ENCODE measurements at places on chromosomes 11 and 22. TPM values are rescaled to one million over a fixed set of nuclear protein-coding genes. Genes with fewer than 3 reads are reported as not detected.

DNA sequence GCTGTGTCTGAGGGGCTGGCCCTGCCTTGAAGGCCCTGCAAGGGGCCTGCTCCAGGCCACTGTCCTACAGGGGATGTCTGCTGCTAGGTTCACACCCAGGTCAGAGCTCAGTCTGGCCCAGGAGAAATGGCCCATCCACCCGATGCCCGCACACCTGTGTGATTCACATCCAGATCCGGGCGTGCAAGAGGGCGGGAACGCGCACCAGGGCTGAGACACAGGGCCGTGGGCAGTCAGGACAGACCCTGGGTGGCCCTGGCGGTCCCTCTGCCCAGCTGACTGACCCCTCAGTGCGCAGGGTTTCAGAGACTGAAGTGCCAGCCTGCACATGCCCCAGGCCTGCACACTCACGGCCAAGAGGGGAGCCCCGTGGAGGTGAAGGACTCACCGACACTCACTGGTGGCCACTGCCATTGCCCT lies 7.4 kb downstream of the TOLLIP start:
- H3K27ac ChIP-seq = no peak overlapping the region
- DNase-seq = no peak
- H3K4me3 ChIP-seq = no peak overlapping the region
- H3K36me3 ChIP-seq = no peaks in the 10 kb centered on the region

- H3K4me3 ChIP-seq = no peak overlapping the region
- no peak for DNase-seq
- no peaks in the 10 kb centered on the region for H3K36me3 ChIP-seq
- H3K27me3 ChIP-seq = peaks cover 3% of the 10 kb centered on the region
Measured at GRCh38 chr22:32999039-32999815, 59.0 kb downstream of the SYN3 start.

The IGLL1 gene
- total RNA-seq = not detected

The POTEH gene
- total RNA-seq = not detected

GRCh38 chr22:37831472-37831871 lies 8.3 kb downstream of the GALR3 start:
- H3K36me3 ChIP-seq = peaks cover 20% of the 10 kb centered on the region
- H3K4me3 ChIP-seq = no peak overlapping the region
- H3K27me3 ChIP-seq = no peaks in the 10 kb centered on the region
- no peak overlapping the region for H3K27ac ChIP-seq

The OR51G1 gene
- not detected for total RNA-seq

- H3K4me1 ChIP-seq = no peaks in the 10 kb centered on the region
- H3K27me3 ChIP-seq = no peaks in the 10 kb centered on the region
- DNase-seq = no peak
Measured at GRCh38 chr11:18834754-18835466, 43.3 kb upstream of the PTPN5 start.

DNA sequence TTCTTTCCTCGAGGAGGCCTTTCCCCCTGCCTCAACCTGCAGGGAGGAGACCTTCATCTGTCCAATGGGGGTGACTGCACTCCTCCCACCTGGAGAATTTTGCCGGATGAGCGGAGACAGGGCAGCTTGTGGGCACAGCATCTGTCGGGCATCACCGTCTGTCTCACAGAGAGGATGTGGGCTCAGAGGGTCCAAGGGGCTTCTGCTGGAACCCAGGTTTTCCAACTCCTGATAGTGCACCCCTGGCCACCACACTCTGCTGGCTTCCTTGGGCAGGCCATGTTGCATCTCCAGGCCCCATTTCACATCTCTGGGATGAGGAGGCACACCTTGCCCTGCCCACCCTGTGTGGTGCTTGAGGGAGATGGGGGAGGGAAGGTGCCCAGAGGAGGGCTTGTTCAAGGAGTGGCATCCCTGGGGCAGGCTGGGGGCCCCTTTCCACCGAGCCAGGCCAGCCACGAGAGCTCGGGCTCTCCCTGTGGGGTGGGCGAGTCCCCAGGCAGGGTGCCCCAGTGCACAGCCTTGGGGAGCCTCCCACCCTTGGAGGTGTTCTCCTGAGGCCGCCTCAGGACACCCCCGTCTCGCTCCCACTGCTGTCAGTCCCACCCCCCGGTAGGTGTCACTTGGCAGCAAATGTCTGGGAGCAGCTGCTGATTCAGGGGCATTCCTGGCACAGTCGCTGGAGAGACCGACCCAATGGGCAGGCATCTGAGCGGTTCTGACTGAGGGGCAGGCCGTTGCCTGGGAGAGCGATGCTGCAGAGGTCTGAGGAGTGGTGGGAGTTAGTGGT lies 84.2 kb downstream of the MORC2 start:
- H3K4me1 ChIP-seq = no peaks in the 10 kb centered on the region
- no peak overlapping the region for H3K27ac ChIP-seq
- no peaks in the 10 kb centered on the region for H3K27me3 ChIP-seq
- H3K36me3 ChIP-seq = no peaks in the 10 kb centered on the region

DNA sequence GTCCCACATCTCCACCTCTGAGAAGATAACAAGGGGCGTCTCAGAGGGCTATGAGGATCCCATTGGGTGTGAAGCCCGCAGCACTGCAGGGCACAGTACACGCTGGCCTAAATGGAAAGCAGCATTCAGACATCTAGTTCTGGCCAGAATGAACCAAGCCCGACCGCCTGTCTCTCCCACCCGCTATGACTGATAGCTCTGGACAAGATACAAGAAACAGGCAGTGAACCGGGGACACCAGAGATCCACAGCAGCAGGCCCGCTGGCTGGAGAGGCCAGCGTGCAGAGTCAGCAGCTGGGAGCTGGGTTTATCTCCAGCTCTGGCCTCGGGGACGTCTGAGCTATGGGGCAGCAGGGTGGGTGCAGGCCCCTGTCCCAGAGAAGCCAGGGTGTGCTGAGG lies 9.6 kb downstream of the CERK start:
- H3K4me3 ChIP-seq = no peak overlapping the region
- H3K36me3 ChIP-seq = no peaks in the 10 kb centered on the region
- H3K27ac ChIP-seq = no peak overlapping the region
- no peak for DNase-seq

GRCh38 chr11:67700548-67701262 lies 26.3 kb upstream of the ALDH3B2 start:
- H3K4me3 ChIP-seq = no peak overlapping the region
- DNase-seq = no peak
- no peak overlapping the region for H3K27ac ChIP-seq
- H3K36me3 ChIP-seq = no peaks in the 10 kb centered on the region

GRCh38 chr11:79170321-79170720 lies 270.5 kb downstream of the TENM4 start:
- no peak overlapping the region for H3K27ac ChIP-seq
- DNase-seq = no peak
- no peaks in the 10 kb centered on the region for H3K36me3 ChIP-seq
- H3K27me3 ChIP-seq = no peaks in the 10 kb centered on the region
- peaks cover 18% of the 10 kb centered on the region for H3K4me1 ChIP-seq
- no peak overlapping the region for H3K4me3 ChIP-seq

The POU2AF2 gene
- not detected for total RNA-seq

DNA sequence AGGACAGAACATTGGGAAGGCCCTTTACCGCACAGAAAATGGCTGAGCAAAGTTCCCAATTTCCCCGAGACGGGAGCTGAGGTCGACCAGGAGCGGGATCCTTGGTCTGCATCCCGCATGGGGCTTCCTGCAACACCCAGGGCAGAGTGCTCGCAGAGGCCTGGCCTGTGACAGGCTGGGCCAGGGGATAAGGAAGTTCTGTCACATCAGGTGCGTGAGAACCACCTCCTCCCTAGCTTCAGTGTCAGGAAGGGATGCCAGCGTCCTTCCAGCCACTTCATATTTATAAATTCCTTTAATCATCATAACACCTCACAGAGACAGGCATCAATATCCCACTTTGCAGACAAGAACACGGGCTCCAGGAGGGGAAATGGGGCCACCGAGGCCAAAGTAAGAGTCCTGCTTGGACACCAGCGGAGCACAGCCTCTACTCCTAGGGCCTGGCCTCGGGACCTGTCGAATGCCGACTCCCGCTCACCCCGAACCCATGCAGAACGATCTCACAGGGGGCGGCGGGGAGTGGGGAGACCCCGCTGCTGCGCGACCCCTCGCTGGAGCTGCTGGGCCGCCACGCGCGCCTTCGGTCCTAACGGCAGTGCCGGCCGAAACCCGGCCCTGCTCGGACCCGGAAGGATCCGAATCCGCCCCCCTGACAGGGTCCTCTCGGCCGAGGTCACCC lies 532 bp downstream of the BET1L start:
- H3K36me3 ChIP-seq = peaks cover 20% of the 10 kb centered on the region
- H3K4me3 ChIP-seq = peak overlapping the region; percentile 86
- peaks cover 33% of the 10 kb centered on the region for H3K4me1 ChIP-seq
- peak overlapping the region; percentile 95 for H3K27ac ChIP-seq
- no peak for DNase-seq
- no peaks in the 10 kb centered on the region for H3K27me3 ChIP-seq

The OR1S1 gene
- total RNA-seq = not detected

GRCh38 chr22:23153994-23154393 lies 8.7 kb downstream of the RAB36 start:
- no peaks in the 10 kb centered on the region for H3K27me3 ChIP-seq
- H3K36me3 ChIP-seq = no peaks in the 10 kb centered on the region
- no peak overlapping the region for H3K4me3 ChIP-seq
- no peak overlapping the region for H3K27ac ChIP-seq
- no peaks in the 10 kb centered on the region for H3K4me1 ChIP-seq

DNA sequence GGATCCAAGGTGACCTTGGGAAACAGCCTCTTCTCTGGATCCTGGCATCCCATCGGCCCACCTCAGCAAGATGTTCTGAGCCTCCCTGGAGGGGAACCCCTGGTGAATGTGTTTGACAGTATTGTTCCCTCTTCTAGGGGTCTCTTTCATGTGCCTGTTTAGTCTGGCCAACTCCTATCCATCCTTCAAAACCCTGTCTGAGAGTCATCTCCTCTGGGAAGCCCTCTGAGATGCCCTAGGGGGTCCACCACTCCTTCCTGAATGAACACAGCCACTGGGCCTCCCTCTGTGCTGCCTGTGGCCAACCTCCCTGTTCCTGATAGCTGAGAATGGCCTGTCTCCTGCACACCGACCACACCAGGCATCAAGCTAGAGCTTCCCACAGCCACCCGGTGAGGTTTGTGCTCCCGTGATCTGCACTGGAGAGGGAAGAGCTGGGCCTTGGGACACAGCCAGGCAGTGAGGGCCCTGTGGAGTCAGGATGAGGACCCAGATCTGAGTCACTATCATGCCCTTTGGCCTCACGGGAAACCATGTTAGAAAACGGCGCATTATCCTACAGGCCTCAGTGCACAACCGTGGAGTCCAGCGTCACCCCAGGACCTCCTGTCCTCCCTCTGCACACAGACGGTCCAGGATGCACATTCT lies 8.8 kb downstream of the WNT7B start:
- H3K27ac ChIP-seq = peak overlapping the region; percentile 91
- peak overlapping the region; percentile 23 for H3K4me3 ChIP-seq
- peaks cover 45% of the 10 kb centered on the region for H3K4me1 ChIP-seq

GRCh38 chr11:14673824-14674405 lies 30.3 kb downstream of the PDE3B start:
- H3K4me1 ChIP-seq = no peaks in the 10 kb centered on the region
- H3K27me3 ChIP-seq = no peaks in the 10 kb centered on the region
- H3K27ac ChIP-seq = no peak overlapping the region
- H3K4me3 ChIP-seq = no peak overlapping the region

DNA sequence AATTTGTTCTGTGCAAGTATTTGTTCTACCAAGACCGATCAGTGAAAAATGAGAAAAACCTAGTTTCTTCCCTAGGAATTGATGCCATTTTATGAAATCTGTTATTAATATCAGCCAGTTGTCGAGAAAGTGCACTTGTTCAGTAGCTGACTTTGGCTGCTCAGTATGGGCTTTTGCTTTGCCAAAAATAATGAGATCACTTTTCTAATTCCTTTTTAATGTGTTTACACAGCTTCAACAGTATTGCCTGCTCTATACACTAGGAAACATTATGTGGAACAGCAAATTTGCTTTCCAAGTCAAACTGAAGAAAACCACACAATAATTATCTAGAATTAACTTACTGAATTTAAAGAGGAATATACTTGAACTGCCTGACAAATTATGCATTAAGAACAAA lies 34.4 kb downstream of the SCUBE2 start:
- H3K27me3 ChIP-seq = no peaks in the 10 kb centered on the region
- H3K27ac ChIP-seq = no peak overlapping the region

Measured in astrocyte (in vitro differentiated cells and primary cell).